ENCODE measurements at places on chromosomes 7 and 10. TPM values are rescaled to one million over a fixed set of nuclear protein-coding genes. Genes with fewer than 3 reads are reported as not detected.

Gene CCL26
- 2.0 TPM for total RNA-seq

Gene TMEM236
- total RNA-seq, result 0.78 TPM

Gene TSPAN13
- total RNA-seq, result 5.6 TPM

DNA sequence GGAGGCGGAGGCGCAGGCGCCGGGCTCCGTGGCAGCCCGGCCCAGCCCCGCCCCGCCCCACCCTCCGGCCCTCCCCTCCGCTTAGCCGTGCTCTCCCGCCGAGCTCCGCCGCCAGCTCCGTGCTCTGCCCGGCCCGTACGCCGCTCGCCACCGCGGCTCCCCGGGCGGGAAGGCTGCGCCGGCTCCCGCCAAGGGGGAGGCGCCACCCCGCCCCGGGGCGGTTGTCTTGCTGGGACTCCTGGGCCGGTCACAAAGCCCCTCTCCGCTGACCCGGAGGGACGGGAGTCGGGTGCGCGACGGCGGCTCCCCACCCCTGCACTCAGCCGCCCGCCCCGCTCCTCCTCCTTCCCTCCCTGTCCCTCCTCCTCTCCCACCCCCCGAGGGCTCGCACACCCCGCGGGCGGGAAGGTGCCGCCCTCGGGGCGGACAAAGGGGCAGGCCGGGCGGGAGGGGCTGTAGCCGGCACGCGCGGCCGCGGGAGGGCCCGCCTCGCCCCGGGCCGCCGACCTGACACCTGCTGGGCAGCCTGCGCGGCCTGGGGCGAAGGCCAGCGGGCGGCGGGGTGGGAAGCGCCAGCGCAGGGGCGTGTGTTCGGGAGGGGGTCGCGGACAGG lies 11.5 kb upstream of the SP8 start:
- DNase-seq, result no peak

- DNase-seq, result no peak
These were observed 112.1 kb downstream of the LMBR1 start for GRCh38 chr7:156780724-156781455.

DNA sequence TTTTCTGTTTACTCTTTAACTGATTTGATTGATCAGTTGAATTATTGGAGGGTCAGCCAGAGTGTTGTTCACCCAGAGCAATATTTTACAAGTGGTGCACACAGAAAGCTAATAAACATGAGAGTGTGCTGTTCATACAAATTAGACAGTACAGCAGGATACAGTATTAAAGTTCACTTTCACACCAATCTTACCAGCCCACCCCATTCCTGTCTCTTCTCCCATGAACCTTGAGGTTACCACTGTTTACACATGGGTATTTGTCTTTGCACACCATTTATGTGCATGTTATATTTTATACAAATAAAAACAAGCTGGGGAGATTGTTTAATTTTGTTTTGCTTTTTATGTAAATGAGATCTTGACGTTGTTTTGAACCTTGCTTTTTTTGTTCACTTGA lies 6.5 kb downstream of the CALU start:
- peak; percentile 21 for DNase-seq

- no peak for DNase-seq
These were observed 107.3 kb upstream of the STARD3NL start for GRCh38 chr7:38070718-38071117.
